ENCODE measurements at places on chromosomes 2 and 18.

- no peak for DNase-seq
Observed at GRCh38 chr2:157329524-157329923, 3.9 kb upstream of the ERMN start.

- no peak for DNase-seq
Observed at GRCh38 chr2:33141476-33141875, 194.7 kb downstream of the LTBP1 start.

DNA sequence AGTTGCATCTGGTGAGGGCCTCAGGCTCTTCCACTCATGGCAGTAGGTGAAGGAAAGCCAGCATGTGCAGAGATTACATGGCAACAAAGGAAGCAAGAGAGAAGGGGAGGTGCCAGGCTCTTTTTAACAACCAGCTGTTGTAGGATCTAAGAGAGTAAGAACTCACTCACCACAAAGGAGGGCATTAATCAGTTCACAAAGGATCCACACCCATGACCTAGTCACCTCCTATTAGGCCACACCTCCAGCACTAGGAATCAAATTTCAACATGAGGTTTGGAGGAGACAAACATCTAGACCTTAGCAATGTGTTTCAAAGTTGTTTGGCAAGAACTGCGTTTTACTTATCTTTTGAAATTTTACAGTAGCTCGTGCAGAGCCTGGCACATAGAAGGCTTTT, 20.5 kb upstream of the REG3A start:
- DNase-seq: no peak

DNA sequence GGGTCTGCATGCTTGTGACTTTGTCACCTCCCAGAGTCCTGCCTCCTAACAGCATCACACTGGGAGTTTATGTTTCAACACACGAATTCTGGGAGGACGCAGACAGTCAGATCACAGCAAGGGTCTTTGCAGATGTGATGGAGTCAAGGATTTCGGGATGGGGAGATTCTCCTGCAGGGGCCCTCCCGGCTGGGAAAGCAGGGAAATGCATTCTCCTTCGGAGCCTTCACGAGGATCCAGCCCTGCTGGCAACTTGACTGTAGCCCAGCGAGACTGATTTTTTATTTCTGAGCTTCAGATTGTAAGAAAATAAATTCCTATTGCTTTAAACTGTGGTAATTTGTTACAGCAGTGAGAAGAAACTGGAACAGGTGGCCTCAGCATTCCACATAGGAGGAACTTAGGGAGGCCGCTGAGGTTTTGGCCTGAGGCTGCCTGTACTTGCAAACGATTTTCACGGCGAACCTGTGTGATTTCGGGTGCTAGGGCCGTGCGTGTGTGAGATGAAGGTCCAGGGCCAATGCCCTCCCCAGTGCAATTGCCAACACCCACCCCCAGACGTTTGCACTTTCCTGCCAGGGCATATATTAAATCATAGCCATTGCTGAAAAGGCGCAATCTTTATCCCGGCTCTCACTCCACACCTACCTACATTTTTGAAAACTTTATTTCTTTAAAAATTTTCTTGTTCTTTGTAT, 79.8 kb downstream of the ASB1 start:
- no peak for DNase-seq

GRCh38 chr2:10981941-10982431, 70.3 kb downstream of the KCNF1 start:
- DNase-seq: no peak

DNA sequence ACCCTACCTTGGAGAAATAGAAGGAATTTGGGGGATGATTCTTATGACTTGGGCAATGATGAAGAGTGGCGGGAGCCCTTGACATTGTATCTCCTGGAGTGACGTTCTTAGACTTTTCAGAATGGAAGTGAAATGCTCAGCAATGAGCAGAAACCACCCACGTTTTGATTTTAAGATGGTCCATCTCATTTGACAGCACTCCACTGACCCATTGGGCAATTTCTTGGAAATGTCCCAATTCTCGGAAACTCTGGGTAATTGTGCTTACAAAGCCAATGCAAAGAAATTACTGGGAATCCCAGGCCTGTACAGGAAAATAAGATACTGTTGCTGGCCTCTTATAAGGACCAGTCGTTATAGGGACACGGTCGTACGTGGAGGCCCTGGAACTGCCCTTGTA, 170.0 kb upstream of the COPS8 start:
- DNase-seq: no peak

GRCh38 chr18:10216791-10217190, 237.6 kb upstream of the APCDD1 start:
- no peak for DNase-seq

- no peak for DNase-seq
Observed at GRCh38 chr2:216984937-216985336, 125.1 kb upstream of the TNP1 start.
